Cardiac fibroblast (primary cell): ENCODE measurements at places on chromosomes 5 and 9.
A peak's percentile ranks its signal among the peaks of the same experiment; 100 is the strongest.

- no peak for DNase-seq
Observed at GRCh38 chr5:94192658-94193391, 425.6 kb downstream of the KIAA0825 start.

DNA sequence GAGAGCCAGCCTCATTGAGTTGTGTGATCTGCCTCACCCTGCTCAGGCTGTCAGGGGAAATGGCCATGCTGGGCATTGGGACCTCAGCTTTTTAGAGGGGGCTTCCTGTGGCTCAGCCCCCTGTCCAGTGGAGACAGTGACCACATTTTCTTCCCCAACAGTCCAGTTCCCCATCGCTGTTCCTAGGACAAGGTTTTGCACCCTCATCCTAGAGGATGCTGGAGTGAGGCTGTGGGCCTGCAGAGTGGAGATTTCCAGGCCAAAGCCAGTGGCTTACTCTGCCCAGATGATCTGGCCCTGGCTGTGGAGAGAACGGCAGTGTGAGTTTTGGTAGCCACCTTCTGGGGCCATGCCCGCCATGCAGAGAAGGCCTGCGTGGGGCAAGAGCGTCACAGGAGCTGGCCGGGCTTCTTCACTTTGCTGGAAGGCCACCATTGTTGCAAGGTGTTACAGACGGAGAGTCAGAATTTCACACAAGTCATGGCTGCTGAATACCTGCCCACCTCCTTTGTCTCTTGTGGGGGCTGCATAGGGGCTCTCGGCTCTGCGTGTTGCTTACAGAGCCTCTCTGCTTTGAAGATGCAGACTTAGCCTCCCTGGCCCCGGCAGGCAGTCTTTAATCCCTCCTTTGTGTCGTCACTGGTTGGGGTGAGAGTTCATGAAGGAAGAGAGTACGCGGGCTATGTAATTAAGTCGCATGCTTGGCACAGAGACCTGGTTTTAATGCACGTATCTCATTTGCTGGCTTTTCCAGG is 35.2 kb upstream of the PITX1 start:
- no peak for DNase-seq

- DNase-seq: peak; percentile 89
Observed at GRCh38 chr5:97534166-97534565, 351.1 kb upstream of the RIOK2 start.

GRCh38 chr5:11791792-11792191 is 112.5 kb downstream of the CTNND2 start:
- no peak for DNase-seq

DNA sequence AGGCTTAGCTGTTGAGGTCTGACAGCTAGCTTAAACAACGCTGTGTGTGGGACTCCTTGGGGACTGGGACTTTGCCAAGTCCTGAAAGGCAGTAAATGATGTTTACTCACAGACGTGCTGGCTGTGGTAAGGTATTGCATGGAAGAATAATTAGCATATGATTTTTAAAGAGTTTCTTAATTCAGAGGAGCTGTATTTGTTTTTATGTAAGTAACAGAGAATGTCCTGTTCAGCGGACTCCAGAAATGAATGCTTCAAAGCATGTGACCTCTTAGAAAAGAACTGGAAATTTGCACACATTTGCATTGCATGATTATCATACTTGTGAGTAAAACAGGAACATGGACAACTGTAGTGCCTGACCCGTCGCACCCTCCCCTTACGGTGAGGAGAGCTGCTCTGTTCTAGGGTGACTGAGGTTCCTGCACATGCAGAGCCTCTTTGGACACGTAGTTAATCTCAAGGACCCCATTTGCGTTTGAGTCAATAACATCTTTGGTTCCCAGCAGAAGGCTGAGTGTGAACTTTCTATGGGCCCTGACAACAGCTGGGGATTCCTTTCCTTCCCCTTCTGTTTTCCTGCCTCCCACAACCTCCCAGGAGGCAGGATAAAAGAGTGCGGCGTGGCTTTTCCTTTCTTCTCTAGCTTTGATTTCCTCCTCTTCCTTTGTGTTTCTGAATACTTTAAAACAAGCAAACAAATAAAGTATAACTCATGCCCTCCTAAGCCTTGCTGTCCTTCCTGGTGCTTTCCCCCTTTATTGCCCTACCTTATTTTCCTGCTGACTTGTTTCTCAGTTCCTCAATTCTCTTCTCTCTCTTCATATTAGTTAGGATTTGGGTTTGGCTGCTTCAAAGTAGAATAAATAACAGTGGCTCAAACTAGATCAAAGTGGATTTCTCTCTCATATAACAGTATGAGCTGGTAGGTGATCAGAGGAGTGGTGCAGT is 157.2 kb upstream of the CD180 start:
- peak; percentile 49 for DNase-seq

- no peak for DNase-seq
Observed at GRCh38 chr9:130444565-130445221, at the start of gene ASS1. Gene ASS1 (plus strand): TSS chr9:130444961. CDS start chr9:130452229, 7,268 bp downstream.

DNA sequence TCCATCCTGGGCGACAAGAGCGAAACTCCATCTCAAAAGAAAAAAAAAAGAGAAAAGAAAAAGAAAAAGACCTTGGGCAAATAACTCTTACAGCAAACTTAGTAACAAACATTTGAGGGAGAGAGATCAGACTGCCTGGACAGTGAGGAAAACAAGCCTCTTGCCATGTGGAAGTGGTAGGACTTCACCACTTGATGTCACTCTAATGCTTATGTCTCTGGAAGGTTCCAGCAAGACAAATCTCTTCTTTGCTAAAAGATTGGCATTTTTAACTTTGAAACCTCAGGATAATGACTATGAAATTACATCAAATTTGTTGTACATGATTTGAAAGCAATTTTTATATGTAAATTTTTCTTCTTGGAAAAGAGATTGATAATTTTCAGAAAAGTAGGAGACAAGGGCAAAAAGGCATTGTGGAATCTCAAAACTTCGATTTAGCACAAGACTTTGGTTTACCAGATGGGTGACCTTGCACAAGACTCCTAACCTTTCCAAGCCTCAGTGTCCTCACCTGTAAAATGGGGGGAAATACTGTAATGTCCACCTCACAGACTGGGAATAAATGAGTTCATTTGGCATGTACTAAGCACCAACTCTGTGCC is 5.4 kb downstream of the ACTL7B start:
- DNase-seq: peak; percentile 56

DNA sequence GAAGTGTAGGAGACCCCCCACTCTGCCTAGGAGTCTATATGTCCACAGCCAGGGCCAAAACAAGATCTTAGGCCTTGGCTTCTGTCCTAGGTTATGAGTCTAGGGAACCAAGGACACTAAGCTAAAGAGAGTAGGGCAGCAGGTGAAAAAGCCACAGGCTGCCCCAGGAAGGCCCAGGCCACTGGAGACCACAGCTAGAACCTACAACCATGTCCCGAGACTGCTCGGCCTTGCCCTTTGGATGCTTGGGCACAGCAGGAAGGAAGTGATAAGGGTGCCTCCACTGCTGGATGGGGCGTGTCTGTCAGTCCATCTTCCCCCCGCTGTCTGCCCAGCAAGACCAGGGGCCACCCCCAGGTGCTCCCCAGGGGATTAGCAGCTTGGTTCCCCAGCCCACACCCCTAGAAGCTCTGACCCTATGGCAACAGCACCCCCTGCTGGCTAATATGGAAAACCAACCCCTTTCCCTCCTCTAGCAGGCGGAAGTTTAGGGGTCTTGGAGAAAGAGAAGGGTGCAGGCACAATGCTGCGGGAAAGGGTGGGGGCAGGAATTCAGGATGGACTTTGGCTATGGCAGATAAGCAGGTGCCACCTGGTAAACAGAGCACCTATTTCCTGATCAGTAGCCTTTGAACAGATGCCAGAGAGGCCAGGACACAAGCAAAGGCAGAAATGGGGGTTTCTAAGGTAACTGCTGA is 10.5 kb upstream of the IRF1 start:
- peak; percentile 76 for DNase-seq

GRCh38 chr5:35903631-35904203 is 34.7 kb downstream of the CAPSL start:
- DNase-seq: no peak

DNA sequence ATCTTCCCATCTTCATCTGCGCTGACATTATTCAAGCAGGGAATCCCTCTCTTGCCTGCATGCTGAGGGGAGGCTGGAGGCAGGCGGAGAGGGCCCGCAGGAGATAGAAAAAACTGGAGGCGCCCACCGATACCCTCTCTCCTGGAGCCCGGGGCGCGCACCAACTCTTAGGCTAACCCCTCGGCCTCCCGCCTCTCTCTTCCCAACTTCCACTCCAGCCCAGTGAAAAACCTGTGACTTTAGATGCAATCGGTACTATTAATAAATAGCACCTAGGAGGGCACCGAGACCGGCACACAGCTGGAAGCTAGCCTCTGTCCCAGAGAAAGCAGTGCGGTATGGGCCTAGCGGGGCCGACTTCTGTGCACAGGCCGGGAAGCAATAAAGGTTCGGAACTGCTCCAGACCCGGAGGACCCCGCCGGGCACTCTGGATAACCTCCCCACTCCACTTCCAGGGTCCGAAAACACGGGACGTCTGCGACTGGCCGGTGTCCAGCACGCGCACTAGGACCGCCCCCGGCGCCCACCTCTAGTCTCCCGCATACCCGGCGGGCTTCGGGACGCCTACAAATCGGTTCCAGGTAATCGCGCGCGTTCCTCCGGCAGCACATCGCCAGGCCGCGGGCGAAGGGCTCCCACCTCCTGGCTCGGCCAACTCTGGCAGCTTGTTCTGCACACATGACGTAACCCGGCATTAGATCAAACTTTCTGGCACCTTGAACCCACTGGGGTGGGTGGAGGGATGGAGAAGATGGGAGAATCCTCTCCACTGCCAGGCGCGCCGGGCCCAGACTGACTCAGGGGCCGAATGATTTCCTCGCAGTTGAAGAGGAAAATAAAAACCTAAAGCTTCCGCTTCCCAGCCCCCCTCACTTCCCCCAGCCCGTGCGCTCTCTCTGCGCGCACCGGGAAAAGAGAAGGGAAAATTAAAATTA is 1.4 kb downstream of the EFNA5 start:
- peak; percentile 57 for DNase-seq

DNA sequence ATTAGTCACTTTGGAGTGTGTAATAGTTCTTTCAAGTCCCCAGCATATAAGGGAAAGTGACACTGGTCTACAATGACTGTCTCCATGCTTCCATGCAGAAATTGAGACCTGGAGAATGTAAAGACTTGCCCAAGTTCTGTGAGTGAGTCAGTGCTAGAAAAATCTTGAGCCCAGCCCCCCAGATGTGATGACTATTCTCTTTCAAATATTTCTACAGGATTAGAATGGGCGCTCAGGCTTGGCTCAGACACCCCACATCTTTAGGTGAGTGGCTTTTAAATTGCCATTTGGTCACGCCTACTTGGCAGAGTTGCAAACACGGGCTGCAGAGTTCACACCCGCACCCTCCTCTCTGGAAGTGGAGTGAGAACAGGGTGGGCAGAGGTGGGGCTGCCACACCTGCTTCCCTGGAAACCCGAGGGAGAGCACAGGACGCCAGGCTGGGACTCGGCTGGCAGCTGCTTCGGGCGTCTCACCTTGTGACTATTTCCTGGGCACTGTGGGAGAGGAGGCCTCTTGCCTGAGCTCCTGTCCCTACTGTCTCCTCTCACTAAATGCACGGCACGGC is 37.6 kb downstream of the ROPN1L start:
- peak; percentile 80 for DNase-seq

DNA sequence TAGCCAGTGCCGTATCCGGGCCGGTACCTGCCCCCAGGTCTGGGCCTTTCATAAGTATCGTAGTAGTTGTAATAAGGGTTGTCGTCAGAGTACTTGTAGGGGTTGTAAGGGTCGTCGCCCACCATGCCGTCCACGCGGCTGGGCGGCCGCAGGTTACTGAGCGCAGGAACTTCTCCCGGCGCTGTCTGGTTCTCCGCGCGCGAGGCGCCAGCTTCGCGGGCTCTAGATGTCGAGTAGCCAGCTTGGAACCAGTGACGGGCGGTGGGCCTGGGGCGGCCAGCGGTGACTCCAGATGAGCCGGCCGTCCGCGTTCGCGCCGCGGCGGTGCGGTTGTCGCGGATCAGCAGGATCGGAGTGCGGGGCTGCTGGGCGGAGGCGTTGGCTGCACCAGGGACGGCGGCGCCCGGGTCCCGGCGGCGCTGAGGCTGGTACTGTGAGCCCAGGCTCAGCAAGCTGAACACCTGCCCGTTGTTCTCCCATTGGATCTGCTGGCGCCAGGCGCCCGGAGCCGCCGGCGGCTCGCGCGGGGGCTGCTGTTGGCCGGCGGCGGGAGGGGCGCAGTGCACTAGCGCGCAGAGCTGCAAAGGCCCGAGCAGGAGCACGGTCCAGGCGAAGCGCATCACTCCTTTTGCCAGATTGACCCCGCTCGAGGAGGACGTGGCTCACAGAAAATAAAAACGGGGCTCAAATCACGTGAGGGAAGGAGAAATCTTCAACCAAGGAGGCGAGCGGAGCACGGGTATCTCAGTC is 518 bp downstream of the LOX start:
- DNase-seq: peak; percentile 45

DNA sequence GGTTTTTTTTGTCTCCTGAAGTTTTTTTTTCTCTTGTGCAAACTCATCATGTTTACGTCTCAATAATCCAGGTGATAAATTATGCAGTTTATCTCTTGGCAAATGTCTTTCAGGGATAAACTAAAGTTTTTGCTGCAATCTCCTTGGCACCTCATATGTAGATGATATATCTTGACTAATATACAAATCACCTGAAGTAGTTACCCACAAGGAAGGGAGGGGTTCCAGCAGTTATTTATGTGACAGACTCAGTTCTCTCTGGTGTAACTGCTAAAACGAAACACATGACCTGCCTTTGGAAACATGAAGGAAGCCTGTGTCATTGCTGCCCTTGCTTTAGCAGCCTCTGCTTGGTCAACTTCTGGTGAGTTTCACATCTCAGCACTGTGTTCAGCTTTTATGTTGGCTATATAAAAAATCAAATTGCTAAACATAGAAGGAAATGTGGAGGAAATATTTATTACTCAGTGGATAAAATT is 39.3 kb upstream of the KIAA1958 start:
- peak; percentile 36 for DNase-seq

DNA sequence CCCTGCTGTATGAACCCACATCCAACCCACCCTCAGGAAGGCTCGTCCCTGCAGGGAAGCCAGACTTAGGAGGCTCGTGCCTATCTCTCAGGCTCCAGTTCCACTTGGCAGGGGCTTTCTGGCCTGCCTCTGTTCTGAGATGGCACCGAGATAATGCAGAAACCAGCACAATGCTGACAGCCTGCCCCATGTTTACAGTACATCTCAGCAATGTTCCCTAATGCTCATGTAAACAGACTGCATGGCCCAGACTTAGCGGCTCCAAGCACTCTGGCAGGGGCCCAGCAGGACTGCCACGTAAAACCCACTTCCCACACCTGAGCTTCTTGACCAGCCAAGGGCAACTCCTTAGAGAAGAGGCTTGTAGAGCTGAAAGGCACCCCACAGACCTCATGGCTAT is 499.5 kb upstream of the BRINP1 start:
- no peak for DNase-seq

DNA sequence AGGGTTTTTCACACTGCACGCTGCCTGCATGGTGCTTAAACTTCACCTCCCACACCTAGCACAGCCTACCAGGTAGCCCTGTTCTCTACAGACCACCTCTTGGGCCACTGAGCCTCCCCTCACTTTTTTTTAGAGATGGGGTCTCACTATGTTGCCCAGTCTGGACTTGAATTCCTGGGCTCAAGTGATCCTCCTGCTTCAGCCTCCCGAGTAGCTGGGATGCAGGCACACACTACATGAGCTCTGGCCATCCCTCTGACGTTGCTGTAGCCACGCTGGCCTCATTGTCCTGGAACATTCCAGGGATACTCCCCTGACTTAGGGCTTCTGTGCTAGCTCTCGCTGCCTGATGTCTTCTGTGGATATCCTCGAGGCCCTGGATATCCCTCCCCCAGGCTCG is 7.2 kb upstream of the CACFD1 start:
- no peak for DNase-seq

GRCh38 chr9:92634712-92635605 is 35.0 kb downstream of the IPPK start:
- DNase-seq: peak; percentile 84
